Bronchial smooth muscle cell (primary cell): ENCODE measurements at places on chromosomes 6 and 20. TPM values are rescaled to one million over a fixed set of nuclear protein-coding genes. Genes with fewer than 3 reads are reported as not detected.

Gene MUC22
- total RNA-seq, result not detected in 2 replicates

Gene RCAN2
- total RNA-seq, result 0.09 and 1.6 TPM in 2 replicates

Gene DEFB124
- total RNA-seq, result not detected in 2 replicates

Gene TUBB2A
- 27.7 and 44.1 TPM in 2 replicates for total RNA-seq

Gene IRF4
- total RNA-seq, result 0.63 and 3.3 TPM in 2 replicates

Gene BPHL
- 16.6 and 16.7 TPM in 2 replicates for total RNA-seq

Gene LY6G6D
- total RNA-seq, result 0.47 TPM in 1 of 2 replicates, not detected in the other

Gene HTR1B
- total RNA-seq, result not detected in 2 replicates

Gene TPMT
- 11.5 and 14.7 TPM in 2 replicates for total RNA-seq

Gene SPATS1
- 0.16 TPM in 1 of 2 replicates, not detected in the other for total RNA-seq

Gene LHFPL5
- total RNA-seq, result not detected in 2 replicates

Gene ULBP1
- total RNA-seq, result 0.32 TPM in 1 of 2 replicates, not detected in the other

Gene SLC24A3
- under 0.01 TPM in 1 of 2 replicates, not detected in the other for total RNA-seq

Gene CYP24A1
- total RNA-seq, result under 0.01 and 0.09 TPM in 2 replicates

Gene CCN5
- 3.0 and 8.8 TPM in 2 replicates for total RNA-seq

Gene TBX18
- total RNA-seq, result 8.2 and 32.6 TPM in 2 replicates

Gene MLN
- not detected in 2 replicates for total RNA-seq

Gene TRMT11
- 14.0 and 22.7 TPM in 2 replicates for total RNA-seq

Gene CAGE1
- total RNA-seq, result under 0.01 and 0.09 TPM in 2 replicates

Gene KCNQ5
- total RNA-seq, result 0.32 and 0.34 TPM in 2 replicates

Gene PGBD1
- 3.8 and 4.5 TPM in 2 replicates for total RNA-seq

Gene ZNF322
- 9.0 and 11.3 TPM in 2 replicates for total RNA-seq

Gene STX11
- total RNA-seq, result 0.32 TPM in 1 of 2 replicates, not detected in the other

Gene DNAH8
- under 0.01 TPM in 1 of 2 replicates, not detected in the other for total RNA-seq

Gene NOX3
- not detected in 2 replicates for total RNA-seq

Gene ENPP5
- total RNA-seq, result under 0.01 TPM in 1 of 2 replicates, not detected in the other

Gene LAMA4
- 569 and 653 TPM in 2 replicates for total RNA-seq

Gene HEY2
- total RNA-seq, result not detected in 2 replicates
